CD8-positive, alpha-beta T cell (primary cell): ENCODE measurements at places on chromosomes 12 and 14.

GRCh38 chr12:77231501-77231918 lies 166.1 kb upstream of the E2F7 start:
- DNase-seq, result no peak

DNA sequence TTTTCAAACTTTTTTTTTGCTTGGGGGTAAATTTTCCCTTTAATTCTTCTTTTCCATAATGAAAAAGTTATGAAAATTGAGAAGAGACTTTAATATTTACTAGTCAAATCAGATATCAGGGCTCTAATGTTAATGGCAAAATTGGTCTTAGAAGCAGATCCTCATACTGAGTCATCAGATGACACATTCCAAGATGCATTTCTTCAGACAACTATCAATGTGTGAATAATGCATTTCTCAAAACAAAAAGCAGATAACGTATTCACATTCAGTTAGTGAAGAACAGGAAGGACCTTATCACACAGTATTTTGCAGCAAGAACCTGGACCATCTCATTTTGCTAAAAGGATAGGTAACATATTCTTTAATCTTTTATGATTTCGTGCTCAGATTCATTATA lies 130.7 kb downstream of the GPHN start:
- no peak for DNase-seq

DNA sequence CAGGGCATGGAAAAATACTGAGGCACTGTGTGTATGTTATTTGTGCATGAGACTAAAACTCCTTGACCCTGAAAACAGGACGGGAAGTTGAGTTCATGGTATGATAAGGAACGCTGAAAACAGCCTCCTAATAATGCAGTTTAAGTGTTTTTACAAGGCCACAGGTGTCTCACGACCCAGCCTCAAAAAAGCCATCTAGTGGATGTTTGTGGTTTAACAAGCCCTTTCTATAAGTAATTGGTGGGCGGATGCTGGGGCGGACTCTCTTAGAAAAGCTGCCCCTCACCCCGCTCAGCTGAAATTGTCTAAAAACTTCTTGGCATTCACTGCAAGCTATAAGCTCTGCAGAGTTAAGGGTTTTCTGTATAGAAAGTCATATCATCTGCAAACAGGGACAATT lies 184.5 kb downstream of the NUBPL start:
- no peak for DNase-seq

GRCh38 chr12:129966146-129966995 lies 62.5 kb upstream of the TMEM132D start:
- no peak for DNase-seq

DNA sequence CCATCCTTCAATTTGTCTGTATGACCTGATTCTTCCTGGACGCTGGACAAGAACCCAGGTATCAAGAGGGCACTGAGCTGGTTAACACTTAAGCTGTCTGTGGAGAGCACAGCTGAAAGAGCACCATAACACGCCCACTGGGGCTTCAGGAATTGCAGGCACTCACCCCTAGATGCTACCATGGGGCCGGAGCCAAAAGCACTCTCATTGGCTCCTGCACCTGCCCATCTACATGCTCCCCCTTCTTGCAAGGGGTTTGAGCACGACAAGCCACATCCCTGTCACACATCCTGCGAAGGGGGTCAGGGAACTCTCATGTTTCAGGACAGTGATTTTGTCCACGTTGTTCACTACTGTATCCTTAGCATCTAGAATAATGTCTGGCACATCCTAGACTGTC lies 35.1 kb upstream of the TBC1D15 start:
- no peak for DNase-seq

GRCh38 chr14:77124345-77125280 lies 17.0 kb downstream of the ZDHHC22 start:
- peak; percentile 25 for DNase-seq

GRCh38 chr12:56488041-56488955 lies at the start of gene GLS2:
TSS of gene GLS2 (minus strand) at chr12:56488161. CDS start at chr12:56488118, 43 bp downstream.
- DNase-seq, result peak; percentile 55

DNA sequence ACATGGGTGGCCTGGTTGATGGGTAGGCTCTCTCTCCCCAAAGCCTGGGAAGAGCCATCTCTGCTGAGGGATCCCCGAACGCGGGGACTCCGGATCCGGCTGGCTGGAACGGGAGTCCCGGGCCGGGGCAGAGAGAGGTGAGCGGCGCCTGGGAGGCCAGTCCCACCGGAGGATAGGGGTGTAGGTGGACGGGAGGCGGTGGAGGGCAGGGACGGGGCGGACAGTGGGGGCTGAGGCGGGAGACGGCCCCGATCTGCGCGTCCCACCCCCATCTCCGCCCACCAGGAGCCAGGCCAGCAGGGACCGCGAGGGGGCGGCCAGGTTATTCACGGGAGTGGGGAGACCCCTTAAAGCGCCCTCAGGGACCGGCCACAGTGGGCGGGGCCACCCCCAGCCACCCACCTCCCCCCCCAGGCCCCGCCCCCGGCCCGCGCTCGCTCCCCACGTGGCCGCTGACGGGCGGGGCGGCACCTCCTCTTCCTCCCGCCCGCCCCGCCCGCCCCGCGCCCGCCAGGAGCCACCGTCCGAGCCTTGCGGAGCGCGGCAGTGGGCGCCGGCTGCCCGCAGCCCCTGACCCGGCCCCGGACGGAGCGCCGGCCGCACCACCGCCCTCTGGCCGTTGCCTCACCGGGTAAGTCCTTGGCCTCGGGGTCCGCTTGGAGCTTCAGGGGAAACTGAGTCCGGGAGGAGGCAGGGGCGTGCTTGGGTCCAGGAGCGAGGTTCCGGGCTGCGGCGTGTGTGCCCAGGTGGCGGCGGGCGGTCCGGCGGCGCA lies at the start of gene INF2:
TSS of gene INF2 (plus strand) at position 510 of the 772 bp plus-strand sequence. CDS start 11,748 bp downstream, outside the sequence.
- peak; percentile 33 for DNase-seq

- peak; percentile 95 for DNase-seq
These were observed 717 bp downstream of the UBC start for GRCh38 chr12:124913474-124914391.
